Activated CD8-positive, alpha-beta memory T cell treated with anti-CD3 and anti-CD28 coated beads for 4 hours (primary cell): ENCODE measurements at places on chromosomes 5 and 9.

GRCh38 chr5:154519359-154519758 lies 41.3 kb upstream of the HAND1 start:
- DNase-seq: no peak

GRCh38 chr9:114287001-114287762 lies 35.7 kb upstream of the ORM1 start:
- DNase-seq: no peak

DNA sequence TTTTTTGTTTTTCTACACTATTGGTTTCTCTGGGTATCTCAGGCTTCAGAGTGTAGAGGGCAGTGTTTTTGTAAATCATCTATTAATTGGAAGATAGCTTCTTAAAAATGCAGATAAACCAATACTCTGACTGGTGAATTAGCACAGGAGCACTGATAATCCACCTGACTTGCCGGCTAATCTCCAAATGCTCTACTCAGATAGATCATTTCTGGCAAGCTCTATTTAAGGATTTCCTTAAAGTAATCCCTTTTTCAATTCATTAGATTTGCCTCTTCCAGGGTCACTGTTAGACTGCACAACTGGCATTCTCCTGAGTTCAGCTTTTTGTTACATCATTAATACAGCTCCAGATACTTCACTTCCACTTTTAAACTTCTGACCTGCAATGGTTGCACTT lies 1390.3 kb upstream of the NUDT12 start:
- DNase-seq: no peak

DNA sequence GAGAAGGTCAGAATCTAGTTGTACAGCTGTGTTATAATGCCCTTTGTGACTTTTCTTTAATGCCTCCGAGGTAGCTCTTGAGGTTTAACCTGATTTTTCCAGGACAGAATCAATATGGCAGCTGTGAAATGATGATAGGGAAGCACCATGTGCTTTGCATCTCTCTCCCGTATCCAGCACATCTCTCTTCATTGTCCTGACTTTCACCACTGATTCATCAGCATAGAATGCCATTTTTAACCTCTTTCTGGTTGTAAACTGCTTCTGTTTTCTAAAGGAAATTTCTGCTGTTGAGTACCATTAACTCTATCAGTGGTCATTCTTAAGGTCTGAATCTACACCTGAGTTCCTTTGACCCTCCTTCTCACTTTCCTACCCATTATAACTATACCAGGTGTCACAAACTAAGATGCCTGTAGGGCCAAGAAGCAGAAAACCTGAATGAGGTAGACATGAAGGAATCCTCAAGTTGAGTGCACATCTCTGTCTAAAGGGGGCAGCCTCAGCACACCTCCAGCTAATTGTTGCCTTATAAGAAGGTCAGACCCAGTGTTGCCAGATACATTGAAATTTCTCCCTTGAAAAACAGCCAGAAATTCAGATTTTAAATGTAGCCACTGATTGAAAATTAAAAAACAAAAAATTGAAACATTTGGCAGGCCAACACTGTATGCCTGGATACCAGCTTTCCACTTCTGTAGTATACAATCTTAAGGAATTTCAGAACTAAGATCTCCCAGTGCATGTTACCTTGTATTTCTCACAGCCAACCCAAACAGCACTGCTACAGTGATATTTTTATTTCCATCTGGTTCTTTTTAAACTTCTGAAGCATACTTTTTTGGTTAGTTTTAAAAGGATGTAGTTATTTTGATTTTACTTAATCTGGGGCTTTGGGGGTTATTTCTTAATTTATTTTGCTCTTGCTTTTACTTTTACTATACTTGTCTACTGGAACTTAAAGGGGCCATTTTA lies 35.8 kb upstream of the TLX3 start:
- no peak for DNase-seq

GRCh38 chr5:170945275-170945674 lies 83.5 kb downstream of the RANBP17 start:
- DNase-seq: no peak

- no peak for DNase-seq
Measured at GRCh38 chr5:143311955-143312354, 91.5 kb downstream of the NR3C1 start.

- no peak for DNase-seq
Measured at GRCh38 chr5:178149199-178149932, 4.3 kb downstream of the NHP2 start.

DNA sequence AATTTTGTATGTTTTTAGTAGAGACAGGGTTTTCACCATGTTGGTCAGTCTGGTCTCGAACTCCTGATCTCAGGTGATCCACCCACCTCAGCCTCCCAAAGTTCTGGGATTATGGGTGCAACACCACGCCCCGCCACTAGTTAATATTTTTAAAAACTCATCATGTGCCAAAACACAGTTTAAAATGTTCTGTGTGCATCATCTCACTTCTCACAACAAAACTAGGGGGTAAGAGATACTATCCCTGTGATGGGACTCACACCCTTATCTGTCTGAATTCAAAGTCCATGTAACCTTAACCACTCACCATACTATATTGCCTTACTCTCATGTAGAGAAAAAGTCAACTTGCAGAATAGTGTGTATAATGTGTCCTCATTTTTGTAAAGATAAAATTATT lies 2.6 kb downstream of the PKD2L2 start:
- DNase-seq: no peak

- no peak for DNase-seq
Measured at GRCh38 chr9:111965566-111966019, 69.0 kb downstream of the UGCG start.

DNA sequence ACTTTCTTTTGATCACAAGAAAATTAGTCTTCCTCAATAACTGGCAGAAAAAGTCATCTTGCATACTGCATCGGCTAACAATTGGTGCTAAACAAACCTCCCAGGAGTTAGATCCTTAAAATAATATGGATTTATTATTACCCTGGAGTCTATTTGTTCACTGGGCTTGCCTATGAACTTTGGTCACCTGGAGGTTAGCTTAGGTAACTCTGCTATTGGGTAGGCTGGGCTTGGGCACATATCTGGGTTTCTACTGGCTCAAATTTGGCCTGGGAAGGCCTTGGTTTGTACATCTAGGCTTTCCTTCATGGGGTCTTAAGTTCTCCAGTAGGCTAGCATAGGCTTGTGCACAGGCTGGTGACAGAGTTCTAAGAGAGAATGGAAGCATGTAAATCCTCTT lies 279.9 kb downstream of the RASEF start:
- no peak for DNase-seq

DNA sequence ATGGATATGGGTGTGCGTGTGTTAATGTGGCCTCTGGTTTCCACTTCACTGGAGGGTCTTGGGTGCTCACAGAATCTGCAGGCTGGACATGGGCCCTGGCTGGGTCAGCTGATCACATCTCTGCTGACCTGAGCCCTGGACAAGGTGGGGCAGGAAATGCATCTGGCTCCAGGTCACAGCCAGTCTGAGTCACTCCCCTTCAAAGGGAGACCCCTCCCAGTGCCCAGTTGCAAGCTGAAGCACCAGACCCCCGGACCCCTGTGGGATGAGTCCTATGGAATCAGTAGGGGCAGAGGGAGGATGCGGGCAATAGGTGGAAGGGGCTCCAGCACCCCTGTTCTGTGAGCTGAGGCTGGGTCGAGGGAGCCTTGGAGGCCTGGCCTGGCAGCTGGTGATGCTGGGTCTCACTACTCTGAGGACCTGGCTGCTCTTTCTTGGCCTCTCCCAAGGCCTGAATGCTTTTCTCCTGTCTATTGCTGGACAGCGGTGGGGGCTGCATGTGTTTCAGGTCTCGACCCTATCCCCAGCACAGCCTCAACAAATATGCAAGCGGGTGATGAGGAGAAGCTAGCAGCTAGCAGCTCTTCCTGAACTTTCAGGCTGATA lies 54.5 kb downstream of the PHF2 start:
- DNase-seq: no peak

- no peak for DNase-seq
Measured at GRCh38 chr5:124342584-124342983, 403.9 kb downstream of the ZNF608 start.

DNA sequence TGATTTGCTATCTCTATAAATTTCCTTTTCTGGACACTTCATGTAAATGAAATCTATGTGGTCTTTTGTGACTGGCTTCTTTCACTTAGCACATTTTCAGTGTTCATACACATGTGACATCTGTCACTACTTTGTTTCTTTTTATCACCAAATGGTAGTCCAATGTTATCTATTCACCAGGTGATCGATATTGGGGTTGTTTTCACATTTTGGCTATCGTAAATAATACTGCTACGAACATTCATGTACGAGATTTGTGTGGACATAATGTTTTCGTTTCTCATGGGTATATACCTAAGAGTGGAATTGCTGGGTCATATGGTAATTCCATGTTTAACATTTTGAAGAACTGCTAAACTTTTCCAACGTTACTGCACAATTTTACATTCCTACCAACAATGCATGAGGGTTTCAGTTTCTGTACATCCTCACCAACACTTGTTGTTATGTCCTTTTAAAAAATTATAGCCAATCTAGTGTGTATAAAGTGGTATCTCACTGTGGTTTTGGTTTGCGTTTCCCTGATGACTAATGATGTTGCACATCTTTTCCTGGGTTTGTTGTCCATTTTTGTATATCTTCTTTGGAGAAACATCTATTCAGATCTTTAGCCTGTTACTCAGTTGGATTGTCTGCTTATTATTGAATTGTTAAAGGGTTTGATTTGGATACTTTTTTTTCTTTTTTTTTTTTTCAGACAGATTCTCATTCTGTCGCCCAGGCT lies 263.0 kb downstream of the PDZD2 start:
- no peak for DNase-seq

DNA sequence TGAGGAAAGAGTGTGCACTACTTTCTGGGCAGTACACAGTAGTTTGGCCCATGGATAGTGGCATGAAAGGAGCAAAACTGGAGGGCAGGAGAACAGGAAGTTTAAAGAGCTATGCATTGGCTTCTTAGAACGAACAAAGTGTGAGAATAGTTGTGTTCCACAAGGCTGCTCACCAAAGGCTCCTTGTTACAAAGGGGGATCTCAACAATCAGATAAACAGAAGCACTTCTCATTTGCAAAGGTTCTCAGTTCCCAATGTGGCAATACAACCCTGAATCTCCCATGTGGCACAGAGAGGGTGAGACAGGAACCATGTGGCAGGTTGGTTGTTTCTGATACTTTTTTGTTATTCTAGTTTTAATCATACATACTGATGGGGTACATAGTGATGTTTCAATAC lies 158.4 kb downstream of the CARTPT start:
- DNase-seq: no peak

DNA sequence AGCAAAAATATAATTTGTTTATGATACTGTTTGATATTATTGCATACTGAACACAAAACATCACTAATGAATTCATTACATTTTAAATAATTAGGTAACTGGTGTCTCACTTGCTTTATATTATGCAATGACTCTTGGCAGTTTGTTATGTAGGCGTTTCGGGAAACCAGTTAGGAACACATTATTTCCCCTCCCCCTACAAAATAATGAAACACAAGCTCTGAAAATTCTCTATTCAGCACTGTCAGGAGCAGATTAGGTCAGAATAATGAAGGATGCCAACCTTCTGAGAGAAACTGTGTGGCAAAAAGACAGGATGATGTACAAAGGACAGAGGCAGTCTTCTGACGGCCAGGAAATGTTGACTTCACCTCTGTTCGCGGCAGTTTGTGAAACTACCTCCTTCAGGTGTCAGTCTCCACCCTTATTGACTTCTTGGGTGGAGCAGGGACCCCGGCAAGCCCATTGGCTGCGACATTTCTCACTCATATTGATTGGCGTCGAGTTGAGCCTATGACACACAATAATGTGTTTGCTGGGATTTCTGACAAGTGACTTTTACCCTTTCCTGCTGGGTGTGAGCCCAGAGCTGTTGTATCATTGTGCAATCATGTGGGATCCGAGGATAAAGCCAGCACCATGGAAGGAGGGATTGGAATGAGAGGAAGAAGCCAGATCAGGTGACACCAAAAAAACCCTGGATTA lies 33.9 kb downstream of the SH3PXD2B start:
- no peak for DNase-seq

GRCh38 chr9:126617003-126617822 lies 3.5 kb downstream of the LMX1B start:
- DNase-seq: no peak

DNA sequence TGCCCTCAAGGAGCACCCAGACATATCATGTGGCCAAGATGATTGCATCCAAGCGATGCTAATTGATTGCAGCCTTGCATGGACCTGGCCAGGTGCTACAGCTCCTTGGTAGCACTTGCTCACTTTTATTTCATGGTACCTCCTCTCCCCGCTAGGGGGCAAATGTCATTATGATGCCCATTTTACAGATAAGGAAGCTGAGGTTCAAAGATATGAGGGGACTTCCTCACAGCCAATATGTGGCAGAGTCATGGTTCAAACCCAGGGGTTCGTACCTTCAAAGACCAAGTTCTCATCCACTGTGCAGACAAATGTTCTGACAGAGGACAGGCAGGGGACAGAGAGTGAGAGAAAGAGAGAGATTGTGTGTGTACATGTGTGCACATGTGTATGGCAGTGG lies 21.9 kb upstream of the KCNMB1 start:
- no peak for DNase-seq

GRCh38 chr5:118952992-118953651 lies 35.2 kb downstream of the DTWD2 start:
- no peak for DNase-seq

GRCh38 chr5:40360685-40361084 lies 319.0 kb upstream of the PTGER4 start:
- DNase-seq: no peak

DNA sequence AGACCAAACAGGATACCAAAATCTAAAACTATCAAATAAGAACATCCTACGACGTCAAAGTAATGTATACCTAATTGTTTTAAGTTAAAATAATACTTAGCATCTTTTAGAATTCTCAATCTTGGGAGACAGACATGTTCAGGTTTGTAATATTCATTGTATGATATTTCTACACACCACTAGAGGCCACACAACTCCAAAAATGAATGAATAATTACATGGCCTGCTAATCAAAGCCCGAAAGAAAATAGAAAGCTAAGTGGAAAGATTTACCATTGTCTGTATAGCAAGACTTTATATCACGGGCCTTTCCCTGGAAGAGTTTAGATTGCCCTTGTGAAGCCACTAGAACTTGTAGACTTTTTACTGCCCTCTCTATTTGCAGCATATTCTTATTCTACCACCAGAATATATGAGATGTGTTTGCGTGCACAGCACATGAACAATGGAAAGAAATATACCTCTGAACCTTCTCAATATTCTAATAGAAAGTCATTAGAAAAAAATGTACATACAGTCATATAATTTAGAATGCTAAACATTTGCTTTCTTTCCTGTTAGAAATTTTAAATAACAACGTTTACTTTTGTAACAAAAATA lies 380.1 kb upstream of the NUDT12 start:
- no peak for DNase-seq
